Lower leg skin (tissue), 4 donors: ENCODE measurements at places on chromosomes 5 and 9. TPM values are rescaled to one million over a fixed set of nuclear protein-coding genes. Genes with fewer than 3 reads are reported as not detected.

DNA sequence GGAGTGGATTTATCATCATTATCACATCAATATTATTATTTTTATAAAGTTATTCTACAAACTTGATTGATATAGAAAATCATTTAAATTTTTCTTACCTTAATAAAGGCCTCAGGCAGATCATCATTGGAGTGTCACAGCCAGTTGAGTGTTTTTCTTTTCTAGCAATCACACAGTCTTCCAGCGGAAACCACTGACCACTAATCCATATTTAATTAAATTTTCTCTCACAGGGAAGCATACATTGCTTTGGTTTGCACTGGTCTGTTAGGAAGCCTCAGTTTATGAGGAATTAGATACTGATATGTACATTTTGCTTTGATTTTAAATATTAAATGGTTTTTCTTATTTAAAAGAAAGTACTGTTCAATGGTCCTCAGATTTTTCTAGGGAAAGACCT is 6.7 kb downstream of the SPZ1 start:
- DNase-seq = no peak

- DNase-seq = no peak
Observed at GRCh38 chr5:143313298-143313852, 90.1 kb downstream of the NR3C1 start.

GRCh38 chr9:75185585-75186170 is 97.4 kb downstream of the OSTF1 start:
- no peak for DNase-seq

NDUFS4 gene
- 45.4 TPM for total RNA-seq

DNA sequence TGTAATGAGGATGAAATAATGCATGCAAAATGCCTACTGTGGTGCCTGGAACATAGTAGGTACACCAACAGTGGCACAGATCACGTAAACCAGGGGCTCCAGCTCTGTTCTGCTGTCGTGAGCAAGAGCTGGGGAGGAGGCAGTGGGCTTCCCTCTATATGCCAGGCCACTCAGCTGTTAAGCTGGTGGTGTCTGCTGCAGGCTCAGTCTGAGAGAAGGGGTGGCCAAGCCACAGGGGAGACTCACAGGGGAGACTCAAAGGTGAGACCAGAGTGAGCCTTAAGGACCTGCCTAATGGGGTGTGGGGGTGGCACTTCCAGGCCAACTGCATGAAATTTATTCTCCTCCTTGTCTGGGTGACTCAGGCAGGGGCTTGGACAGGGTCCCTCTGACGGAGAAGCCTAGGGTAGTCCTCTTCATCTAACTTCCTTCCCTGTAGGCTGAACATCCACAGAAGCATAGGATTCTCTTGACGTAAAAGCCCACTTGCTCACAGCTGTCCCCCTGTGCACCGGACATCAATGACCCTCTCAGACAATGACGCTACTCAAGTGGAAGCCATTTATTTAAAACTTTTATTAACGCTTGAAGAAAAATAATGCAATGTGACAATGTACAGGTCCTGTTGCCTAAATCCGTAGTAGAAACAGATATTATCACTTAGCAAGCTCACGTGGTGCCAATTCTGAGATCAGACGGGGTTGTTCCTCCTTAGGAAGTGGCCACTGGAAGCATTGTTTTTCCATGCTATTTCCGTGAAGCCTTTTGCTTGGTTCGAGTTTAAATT is 13.9 kb downstream of the STC2 start:
- DNase-seq = no peak

- DNase-seq = no peak
Observed at GRCh38 chr9:129581505-129582189, 39.3 kb downstream of the C9orf50 start.

KIF12 gene
- total RNA-seq = 3.2 TPM

DNA sequence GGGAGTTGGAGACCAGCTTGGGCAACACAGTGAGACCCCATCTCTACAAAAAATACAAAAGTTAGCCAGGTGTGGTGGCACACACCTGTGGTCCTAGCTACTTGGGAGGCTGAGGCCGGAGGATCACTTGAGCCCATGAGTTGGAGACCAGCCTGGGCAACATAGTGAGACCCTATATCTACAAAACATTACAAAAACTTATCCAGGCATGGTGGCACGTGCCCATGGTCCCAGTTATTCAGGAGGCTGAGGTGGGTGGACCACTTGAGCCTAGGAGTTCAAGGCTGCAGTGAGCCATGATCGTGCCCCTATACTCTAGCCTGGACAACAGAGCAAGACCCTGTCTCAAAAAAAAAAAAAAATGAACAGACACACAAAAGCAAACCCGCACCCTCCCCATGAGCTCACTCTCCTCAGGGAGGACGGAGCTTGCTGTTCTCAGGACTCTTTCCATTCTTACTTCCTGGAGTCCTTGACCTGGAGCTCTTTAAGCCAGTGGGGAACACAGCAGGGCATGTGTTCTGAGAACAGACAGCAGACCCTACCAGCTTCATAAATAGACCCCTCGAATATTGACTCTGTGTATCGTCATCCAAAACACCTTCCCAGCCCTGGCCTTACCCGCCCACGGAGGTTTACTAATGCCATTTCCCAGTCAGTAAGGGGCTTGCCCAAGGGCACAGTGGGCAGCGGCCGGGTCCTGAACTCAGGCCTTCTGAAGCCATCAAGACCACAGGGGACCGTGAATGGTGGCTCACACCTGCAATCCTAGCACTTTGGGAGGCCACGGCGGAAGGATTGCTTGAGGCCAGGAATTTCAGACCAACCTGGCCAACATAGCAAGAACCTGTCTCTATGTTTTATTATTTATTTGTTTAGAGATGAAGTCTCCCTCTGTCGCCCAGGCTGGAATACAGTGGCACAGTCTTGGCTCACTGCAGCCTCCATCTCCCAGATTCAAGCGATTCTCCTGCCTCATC is 11.1 kb downstream of the PTGES2 start:
- no peak for DNase-seq

GRCh38 chr9:89969881-89970639 is 365.2 kb downstream of the GADD45G start:
- no peak for DNase-seq

DNA sequence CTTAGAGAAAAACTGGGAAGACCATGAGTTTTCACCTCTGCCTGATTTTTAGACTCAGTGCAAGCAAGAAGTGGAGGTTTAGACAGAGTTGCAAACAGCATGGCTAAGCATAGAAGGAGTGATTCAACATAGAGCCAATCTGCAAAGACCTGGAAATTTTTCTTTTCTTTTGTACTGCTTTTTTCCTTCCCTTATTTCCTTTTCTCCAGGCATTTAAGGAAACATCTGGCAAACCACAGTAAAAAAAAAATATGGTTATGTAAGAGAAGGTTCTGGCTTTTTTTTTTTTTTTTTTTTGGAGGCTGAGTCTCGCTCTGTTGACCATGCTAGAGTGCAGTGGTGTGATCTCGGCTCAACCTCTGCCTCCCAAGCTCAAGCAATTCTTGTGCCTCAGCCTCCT is 16.6 kb upstream of the DCAF12 start:
- no peak for DNase-seq

- no peak for DNase-seq
Observed at GRCh38 chr5:76576996-76577395, 46.2 kb downstream of the F2RL2 start.

DNA sequence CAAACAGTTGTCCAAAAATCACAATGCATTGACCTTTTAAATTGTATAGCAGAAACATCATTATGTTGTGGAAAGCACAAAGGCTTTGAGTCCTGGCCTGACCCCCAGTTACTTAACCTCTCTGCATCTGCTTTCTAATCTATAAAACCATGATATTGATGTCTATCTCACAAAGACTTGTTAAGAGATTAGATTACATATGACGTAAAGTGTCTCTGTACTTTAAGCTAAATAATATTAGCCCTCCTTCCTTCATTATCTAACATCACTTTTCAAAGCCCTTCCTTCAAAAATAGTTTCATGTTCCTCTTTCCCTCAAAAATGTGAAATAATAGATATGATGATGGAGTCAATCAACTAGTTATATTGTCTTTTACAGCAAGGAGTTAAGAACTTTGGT is 3.4 kb downstream of the ADAMTS6 start:
- DNase-seq = no peak

- DNase-seq = no peak
Observed at GRCh38 chr5:77953374-77953773, 177.2 kb upstream of the TBCA start.

CD274 gene
- total RNA-seq = 0.21 TPM

NR5A1 gene
- total RNA-seq = not detected

LCNL1 gene
- total RNA-seq = not detected

GRCh38 chr5:53167836-53168235 is 58.3 kb upstream of the MOCS2 start:
- DNase-seq = peak; percentile 81

CSF2 gene
- not detected for total RNA-seq

DNA sequence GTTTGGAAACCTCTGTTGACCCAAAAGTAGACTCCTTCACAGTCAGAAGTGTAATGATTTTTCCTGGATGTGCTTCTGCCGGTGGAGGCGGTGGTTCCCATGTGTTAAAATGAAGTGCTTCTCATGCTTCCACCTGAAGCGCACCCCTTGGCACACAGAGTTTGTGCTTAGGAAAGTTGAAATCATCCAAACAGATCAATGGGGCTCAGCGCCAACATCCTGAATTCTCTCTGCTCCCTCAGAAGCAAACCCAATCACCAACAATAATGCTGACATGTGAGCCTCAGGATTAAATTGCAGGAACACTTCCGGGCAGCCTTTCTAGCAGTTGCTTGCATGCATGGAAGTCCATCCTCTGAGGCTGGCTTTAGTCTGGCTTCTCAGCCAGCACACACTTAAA is 71.0 kb downstream of the MED10 start:
- no peak for DNase-seq

GRCh38 chr9:88587182-88587581 is 52.2 kb downstream of the NXNL2 start:
- no peak for DNase-seq

DNA sequence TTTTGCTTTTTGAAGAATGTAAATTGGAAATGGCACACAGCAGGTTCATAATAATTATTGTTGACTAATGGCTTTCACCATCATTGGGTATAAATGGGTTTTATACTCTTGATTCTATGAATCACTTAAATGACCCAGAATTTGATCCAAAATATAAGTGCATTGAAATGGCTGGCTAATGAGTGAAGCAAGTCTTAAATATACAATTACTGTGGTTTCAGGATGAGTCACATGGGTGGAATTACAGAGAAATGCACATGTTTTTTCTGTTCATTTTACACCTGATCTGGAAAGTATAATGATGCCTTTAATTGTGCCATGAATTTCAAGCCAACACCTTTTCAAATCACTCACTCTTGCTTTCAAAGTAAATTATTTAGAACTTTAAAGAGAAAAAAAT is 380.8 kb upstream of the CD180 start:
- no peak for DNase-seq

PDLIM4 gene
- 191 TPM for total RNA-seq

SPINK4 gene
- not detected for total RNA-seq

DNA sequence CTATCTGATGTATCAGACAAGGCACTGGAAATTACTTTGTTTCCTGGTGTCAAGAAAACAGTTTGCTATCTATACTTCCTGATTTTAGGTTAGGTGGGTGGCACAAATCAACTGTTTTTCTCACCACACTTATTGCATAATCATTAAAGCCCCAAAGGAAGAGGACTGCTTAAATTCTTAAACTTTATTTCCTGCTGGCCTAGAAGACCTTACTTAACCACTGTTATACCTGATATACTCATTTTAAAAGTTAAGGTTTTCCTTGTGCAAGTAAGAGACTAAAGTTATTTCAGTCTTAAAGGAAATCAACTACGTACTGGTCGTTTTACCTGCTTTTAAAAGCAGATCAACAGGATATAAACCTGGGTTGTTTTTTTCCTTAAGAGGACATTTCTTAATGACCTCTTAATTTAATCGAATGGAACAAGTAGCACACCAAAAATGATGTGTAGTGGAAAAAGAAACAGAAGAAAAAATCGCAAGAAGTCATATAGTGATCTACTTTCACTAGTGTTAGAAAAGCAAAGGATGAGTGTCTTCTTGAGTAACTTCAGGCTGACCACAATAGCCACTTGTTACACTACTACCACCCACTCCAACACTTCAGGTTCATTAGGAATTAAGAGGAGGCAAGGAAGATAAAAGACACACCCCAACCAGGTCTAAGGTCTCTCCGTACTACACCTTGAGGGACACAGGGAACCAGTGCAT is 974 bp downstream of the CLINT1 start:
- DNase-seq = no peak

SLC6A19 gene
- total RNA-seq = not detected

DNA sequence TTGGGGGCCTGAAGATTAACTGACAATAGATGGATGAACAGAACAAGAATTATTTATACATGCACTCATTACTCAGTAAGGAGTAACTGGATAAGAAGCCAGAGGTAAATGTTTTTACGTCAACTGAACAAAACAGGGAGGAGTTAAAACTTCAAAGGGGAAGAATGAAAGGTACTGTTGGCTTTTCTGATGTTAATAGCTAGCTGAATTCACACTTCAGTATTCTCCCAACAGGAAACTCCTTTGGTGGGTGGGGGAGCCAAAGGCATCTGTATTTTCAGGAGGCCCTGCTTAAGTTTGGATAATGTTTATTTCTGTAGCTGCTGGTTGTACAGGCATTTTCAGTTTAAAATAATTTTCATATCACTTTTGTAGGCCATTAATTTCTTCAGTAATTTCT is 23.2 kb upstream of the RFK start:
- DNase-seq = no peak

- no peak for DNase-seq
Observed at GRCh38 chr5:74063346-74063745, 437.4 kb downstream of the ARHGEF28 start.

GRCh38 chr9:91034976-91035824 is 233.6 kb downstream of the SYK start:
- peak; percentile 79 for DNase-seq

GRCh38 chr5:124824637-124825158 is 78.3 kb upstream of the ZNF608 start:
- no peak for DNase-seq

DNA sequence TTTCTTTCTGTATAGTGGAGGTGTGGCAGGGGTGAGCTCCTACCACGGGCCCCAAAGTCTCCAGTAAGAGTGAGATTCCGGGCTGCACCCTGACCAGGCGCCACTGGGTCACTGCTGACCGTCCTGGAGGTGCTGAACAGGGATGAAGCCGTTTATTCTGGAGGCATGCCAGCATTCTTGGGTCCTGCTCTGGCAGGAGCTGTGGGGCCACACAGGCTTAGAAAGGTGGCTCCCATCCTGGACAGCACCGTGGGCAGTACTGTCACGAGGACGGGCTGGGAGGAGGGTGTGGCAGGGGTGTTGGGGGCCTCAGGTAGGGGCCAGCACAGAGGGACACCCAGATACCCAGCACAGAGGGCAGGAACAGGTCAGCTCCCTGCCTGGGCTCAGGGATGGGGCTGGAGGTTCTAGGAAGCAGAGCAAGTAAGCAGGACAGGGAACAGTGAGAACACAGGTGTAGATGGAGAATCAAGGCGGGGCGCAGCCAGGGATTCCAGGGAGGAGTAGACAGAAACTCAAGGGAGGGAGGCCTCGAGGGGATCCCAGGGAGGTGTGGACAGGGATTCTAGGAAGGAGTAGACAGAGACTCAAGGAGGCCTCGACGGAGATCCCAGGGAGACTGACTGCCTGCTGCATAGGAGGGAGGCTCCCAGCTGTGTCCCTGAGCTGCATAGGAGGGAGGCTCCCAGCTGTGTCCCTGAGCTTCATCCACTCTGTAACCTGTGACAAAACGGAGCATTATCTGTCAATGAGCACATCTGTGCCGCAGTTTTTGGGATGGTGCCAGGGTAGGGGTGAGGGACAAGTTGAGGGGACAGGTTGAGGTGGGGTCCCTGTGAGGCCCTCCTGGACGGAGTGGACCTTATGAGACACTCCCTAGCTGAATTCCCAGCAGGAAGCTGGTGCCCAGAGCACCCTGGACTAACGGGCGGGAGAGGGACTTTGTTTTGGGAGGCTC is 1.1 kb upstream of the PLEKHG4B start:
- DNase-seq = no peak
